ENCODE measurements at places on chromosomes 2 and 18. TPM values are rescaled to one million over a fixed set of nuclear protein-coding genes. Genes with fewer than 3 reads are reported as not detected.

Gene MFSD2B
- not detected for total RNA-seq

Gene NFATC1
- total RNA-seq: 19.1 TPM

Gene GALNT3
- 17.2 TPM for total RNA-seq

Gene CD28
- total RNA-seq: 2.4 TPM

Gene REG3A
- not detected for total RNA-seq

Gene GAREM2
- total RNA-seq: 4.6 TPM

Gene DNER
- 4.9 TPM for total RNA-seq

GRCh38 chr2:71948781-71949536 lies 198.7 kb downstream of the CYP26B1 start:
- H3K4me3 ChIP-seq: no peak overlapping the region
- H3K27me3 ChIP-seq: no peaks in the 10 kb centered on the region
- no peaks in the 10 kb centered on the region for H3K36me3 ChIP-seq
- no peak for DNase-seq

DNA sequence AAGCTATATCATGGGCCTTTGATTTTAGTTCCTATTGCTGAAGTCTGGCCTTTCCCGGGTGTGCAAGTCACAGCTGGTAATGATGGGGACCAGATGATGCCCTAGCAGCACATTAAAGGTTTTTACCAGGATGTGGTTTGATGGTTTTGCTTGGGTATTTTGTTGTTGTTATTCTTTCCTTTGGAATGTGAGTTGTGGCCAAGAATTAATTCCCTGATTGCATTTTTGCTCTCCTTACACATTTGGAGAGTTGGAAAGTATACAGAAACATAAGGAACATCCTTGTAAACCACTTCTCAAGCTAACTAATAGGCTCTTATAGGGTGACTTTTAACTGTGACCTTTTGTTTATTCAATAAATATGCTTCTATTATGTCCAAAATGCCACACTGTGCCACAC lies 154.1 kb upstream of the MMADHC start:
- H3K4me1 ChIP-seq: peaks cover 5% of the 10 kb centered on the region
- H3K27ac ChIP-seq: no peak overlapping the region
- DNase-seq: no peak
- H3K27me3 ChIP-seq: no peaks in the 10 kb centered on the region
- H3K4me3 ChIP-seq: no peak overlapping the region
- H3K36me3 ChIP-seq: no peaks in the 10 kb centered on the region

DNA sequence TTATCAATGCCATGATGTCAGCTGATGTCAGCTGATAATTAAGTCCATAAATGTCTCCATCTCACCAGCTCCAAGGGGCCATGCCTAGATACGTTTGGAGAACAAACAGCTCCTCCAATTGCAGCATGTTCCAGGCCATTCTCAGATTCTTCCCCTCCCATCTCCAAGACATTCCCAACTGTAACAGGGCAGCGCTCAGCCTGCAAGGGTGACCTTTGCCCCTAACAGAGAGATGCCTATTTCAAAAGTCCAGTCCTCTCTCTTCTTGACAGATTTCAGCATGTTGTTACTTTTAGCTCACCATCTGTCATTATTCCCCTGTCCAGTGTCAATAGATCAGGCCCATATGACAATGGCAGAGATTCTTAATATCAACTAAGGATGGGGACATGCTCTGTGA lies 9.9 kb downstream of the PSD4 start:
- peaks cover 17% of the 10 kb centered on the region for H3K4me1 ChIP-seq
- no peaks in the 10 kb centered on the region for H3K36me3 ChIP-seq
- DNase-seq: no peak
- no peaks in the 10 kb centered on the region for H3K27me3 ChIP-seq

DNA sequence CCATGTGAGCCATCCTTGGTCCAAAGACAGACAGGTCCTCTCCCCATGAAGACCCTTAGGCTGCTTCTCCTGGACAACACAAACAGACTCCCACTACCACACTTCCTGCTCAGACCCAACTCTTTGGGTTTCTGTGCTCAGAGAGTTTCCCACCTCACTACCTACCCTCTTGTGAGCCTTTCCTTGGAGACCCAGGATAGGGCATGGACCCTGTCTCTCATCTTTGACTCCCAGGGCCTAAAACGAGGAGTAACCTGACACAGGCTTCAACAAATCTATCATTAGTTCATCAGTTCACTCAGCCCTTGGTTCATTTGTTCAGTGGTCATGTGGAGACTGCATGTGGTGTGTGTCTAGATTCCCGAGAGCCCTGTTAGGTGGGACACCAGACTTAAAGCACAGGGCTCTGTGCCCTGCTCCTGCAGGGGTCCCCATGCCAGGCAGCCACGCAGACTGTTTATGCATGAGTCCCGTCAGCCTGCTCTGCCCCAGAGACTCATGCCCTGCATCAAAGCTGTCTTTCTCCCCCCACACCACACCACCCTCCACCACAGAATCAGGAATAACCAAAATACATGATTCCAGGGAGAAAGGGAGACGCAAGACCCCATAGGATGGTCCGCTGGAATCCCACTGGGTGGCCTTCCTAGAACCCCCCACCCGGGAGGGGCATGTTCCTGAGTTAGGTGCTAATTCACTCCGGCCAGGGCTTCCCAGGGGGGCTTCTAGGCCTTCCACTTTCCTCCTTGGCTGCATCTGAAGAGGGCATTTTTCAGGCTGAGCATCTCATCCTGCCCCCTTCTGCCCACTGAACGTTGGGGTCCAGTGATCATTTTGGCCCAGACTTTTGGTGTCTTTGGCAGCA lies 100.2 kb upstream of the TEX51 start:
- H3K4me3 ChIP-seq: no peak overlapping the region
- H3K36me3 ChIP-seq: no peaks in the 10 kb centered on the region
- H3K4me1 ChIP-seq: no peaks in the 10 kb centered on the region
- H3K27ac ChIP-seq: no peak overlapping the region

GRCh38 chr2:219228041-219228910 lies 1.2 kb downstream of the ATG9A start:
- peaks cover 28% of the 10 kb centered on the region for H3K4me1 ChIP-seq
- H3K27me3 ChIP-seq: no peaks in the 10 kb centered on the region
- H3K27ac ChIP-seq: peak overlapping the region; percentile 97
- no peak for DNase-seq
- no peaks in the 10 kb centered on the region for H3K36me3 ChIP-seq

DNA sequence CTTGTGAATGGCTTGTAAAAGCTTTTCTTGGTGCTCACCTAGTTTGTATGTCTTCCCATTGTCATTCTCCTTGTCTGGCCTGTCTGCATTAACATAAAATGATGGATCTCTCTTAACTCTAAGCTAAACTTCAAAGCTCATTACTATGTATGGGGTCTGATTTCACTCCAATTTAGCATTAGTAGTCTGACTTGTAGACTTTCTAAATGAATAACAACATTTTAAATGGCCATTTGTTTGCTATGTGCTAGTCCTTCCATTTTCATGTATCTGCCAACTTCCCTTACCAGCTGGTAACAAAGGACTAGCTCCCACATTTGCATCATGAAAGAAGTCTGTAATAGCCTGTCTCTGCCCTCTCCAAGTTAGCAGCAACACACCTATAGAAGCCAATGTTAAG lies 324.2 kb upstream of the RGPD4 start:
- H3K27ac ChIP-seq: no peak overlapping the region
- DNase-seq: no peak
- H3K4me3 ChIP-seq: no peak overlapping the region
- H3K36me3 ChIP-seq: no peaks in the 10 kb centered on the region
- no peaks in the 10 kb centered on the region for H3K4me1 ChIP-seq

DNA sequence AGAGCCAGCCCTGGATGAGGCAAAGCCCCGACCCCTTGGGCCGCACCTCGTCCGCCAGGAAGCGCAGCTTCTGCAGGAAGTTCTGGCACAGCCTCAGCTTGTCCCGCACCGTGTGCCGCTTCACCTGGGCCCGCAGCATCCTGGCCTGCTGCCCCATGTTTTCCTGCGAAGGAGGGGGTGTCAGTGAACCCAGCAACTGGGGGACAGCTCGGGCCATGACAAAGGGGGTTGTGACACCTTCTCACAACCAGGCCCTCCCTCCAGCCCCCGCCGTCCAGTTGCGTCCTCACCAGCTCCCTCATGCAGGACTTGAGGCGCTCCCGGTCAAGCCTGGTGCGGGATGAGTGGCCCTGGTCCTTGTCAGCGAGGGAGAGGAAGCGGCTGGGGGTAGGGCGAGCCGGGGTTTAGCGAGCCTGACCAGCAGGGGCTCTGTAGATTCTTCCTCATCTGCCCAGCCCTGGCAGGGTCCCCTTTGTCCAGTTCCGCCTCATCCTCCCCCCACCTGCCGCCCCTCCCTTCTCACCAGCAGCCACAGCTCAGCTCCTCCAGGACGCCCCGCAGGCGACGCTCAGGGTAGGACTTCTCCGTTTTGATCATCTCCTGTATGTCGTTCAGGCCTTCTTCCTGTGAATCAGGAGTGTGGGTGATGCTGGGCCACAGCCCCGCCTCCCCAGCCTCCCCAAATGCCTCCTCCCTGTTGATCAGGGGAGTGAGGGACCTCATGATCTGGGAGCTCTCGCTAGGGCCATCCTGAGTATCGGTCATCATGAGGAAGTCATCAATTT lies 606 bp downstream of the OTOF start:
- no peaks in the 10 kb centered on the region for H3K4me1 ChIP-seq
- no peak overlapping the region for H3K4me3 ChIP-seq
- H3K27ac ChIP-seq: no peak overlapping the region
- no peak for DNase-seq
- no peaks in the 10 kb centered on the region for H3K36me3 ChIP-seq

- H3K4me1 ChIP-seq: no peaks in the 10 kb centered on the region
- no peaks in the 10 kb centered on the region for H3K36me3 ChIP-seq
- no peaks in the 10 kb centered on the region for H3K27me3 ChIP-seq
- no peak overlapping the region for H3K4me3 ChIP-seq
- no peak overlapping the region for H3K27ac ChIP-seq
- DNase-seq: no peak
Measured at GRCh38 chr18:77857678-77858655, 608.3 kb downstream of the GALR1 start.

DNA sequence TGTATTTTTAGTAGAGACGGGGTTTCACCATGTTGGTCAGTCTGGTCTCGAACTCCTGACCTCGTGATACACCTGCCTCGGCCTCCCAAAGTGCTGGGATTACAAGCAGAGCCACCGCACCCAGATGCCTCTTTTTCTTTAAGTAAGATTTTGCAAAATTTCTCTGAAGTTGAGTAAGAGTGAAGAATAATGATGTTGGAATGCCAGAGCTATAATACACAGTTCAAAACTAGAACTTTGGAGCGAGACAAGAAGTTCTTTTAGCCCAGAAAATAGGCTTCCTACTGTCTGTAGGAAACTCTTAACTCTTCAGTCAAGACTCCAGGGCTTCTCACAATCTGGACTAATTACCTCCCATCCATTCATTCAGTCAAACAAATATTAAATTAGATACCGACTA lies 51.4 kb downstream of the MARCHF4 start:
- H3K4me1 ChIP-seq: no peaks in the 10 kb centered on the region
- no peaks in the 10 kb centered on the region for H3K27me3 ChIP-seq
- no peak overlapping the region for H3K4me3 ChIP-seq
- no peak for DNase-seq

GRCh38 chr2:1887915-1888314 lies 143.6 kb upstream of the PXDN start:
- H3K27ac ChIP-seq: no peak overlapping the region
- H3K4me3 ChIP-seq: no peak overlapping the region
- no peaks in the 10 kb centered on the region for H3K27me3 ChIP-seq

DNA sequence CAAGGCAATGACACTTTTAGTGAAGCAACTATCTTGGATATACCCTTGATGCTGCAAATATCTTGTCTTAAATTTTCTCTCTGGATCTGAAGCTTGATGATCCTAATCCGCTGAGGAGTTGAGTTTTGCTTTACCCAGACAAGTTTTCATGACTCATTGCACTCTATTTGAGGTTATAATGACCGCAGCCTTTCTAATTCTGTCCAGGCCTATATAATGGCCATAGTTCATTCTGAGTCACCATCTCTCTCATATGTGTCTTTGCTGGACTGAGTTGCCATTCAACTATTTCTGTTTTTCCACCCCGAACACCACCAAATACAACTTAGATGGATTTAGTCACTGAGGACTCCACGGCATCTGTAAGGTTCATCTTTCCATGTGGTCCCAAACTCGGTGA lies 802.1 kb upstream of the FAM98A start:
- H3K27ac ChIP-seq: no peak overlapping the region
- no peaks in the 10 kb centered on the region for H3K4me1 ChIP-seq
- no peaks in the 10 kb centered on the region for H3K27me3 ChIP-seq
- no peak overlapping the region for H3K4me3 ChIP-seq
- no peaks in the 10 kb centered on the region for H3K36me3 ChIP-seq

GRCh38 chr2:88538362-88538917 lies 85.9 kb upstream of the FOXI3 start:
- no peak overlapping the region for H3K27ac ChIP-seq
- H3K4me3 ChIP-seq: no peak overlapping the region
- H3K27me3 ChIP-seq: peaks cover 10% of the 10 kb centered on the region
- H3K36me3 ChIP-seq: no peaks in the 10 kb centered on the region
- no peaks in the 10 kb centered on the region for H3K4me1 ChIP-seq
- no peak for DNase-seq

- H3K27me3 ChIP-seq: no peaks in the 10 kb centered on the region
- no peak overlapping the region for H3K4me3 ChIP-seq
- no peak for DNase-seq
Measured at GRCh38 chr2:21372654-21373053, 248.9 kb downstream of the TDRD15 start.

- H3K4me1 ChIP-seq: no peaks in the 10 kb centered on the region
- DNase-seq: no peak
- H3K4me3 ChIP-seq: no peak overlapping the region
- H3K27me3 ChIP-seq: no peaks in the 10 kb centered on the region
Measured at GRCh38 chr2:159635006-159635789, 18.9 kb upstream of the BAZ2B start.

DNA sequence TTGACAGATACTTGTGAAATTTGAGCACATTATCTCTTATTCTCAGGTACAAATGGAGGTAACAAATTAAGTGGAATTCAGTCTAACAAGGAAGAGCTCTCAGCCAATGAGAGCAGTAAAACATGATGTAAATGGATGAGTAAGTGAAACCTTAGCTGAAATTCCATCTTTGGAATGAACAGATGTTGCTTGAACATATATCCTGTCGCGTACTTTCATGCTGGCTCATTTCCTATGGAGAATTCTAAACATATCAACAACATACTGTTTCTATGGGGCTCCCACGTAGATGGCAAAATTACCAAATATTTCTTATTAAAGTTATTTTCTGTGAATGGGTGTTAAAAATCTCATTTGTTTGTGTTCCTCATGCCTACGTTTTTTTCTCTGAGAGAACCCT lies 256.3 kb upstream of the LINC00305 start:
- no peak overlapping the region for H3K4me3 ChIP-seq
- H3K27me3 ChIP-seq: no peaks in the 10 kb centered on the region
- no peak for DNase-seq
- no peaks in the 10 kb centered on the region for H3K4me1 ChIP-seq
- H3K36me3 ChIP-seq: no peaks in the 10 kb centered on the region

DNA sequence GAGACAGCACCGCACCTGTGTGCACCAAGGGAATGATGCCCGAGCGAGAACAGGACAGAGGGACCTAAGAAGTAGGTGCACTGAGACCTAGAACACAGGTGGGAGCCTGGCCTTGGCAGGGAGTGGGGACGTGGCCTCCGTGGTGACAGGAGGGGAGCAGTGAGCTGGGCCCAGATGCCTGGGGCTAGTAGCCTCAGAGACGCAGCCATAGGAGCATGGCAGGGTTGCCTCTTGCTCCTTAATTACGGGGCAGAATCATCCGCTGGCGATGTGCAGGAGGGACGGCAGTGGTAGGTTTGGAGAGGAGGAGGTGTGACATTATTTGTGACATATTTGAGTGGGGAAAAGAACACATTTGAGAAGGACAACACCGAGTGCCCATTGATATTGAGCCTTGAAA lies 57.0 kb upstream of the HPCAL1 start:
- H3K4me3 ChIP-seq: no peak overlapping the region
- no peaks in the 10 kb centered on the region for H3K27me3 ChIP-seq
- no peaks in the 10 kb centered on the region for H3K4me1 ChIP-seq
- H3K36me3 ChIP-seq: no peaks in the 10 kb centered on the region
- DNase-seq: no peak
